ENCODE measurements at places on chromosomes 3 and 15.

DNA sequence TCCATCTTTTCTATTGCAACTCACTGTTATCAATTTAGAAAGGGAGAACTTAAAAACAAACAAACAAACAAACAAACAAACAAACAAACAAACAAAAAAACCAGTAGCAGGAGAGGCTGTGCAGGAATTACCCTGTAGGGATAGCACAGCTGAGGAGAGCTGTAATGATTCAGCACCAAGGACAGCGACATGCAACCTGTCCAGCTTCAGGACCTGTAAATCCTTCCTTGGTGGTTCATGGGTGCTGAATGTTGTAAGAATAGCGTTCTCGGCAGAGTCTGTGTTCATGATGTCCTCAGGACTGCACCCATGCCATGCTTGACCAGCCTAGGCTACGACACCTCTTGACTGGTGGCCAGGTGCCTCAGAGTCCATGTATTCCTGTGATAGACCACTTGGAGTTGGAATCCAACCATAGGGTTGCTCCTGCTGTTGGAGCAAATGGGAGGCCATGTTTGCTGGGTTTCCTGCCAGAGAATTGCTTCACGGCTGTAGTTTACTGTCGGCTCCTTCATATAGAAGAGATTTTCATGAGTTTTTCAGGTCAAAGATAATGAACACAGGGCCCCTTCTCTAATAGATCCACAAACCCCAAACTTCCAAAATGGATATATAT lies 65.9 kb downstream of the CACNA2D3 start:
- no peak for DNase-seq

DNA sequence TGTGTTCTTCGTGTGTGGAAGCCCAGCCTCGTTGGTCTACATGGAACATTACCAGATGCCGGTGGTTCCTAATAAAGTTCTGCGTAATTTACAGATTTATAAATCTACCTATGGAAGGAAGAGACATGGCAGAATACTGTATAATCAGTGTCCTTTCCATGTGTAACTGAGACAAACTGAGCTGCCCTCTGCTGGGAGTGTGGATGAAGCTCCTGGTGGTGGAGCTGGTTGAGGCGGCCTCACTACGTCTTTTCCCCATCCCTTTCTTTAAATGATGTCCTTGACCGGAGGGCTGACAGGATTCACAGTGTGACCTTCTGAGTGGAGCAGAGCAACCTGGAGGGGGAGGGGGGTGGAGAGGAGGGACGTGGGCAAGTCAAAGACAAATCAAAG lies 267.0 kb upstream of the CHRM5 start:
- no peak for DNase-seq

GRCh38 chr3:115113367-115113766 lies 33.7 kb downstream of the ZBTB20 start:
- no peak for DNase-seq

- no peak for DNase-seq
These were observed 46.0 kb downstream of the KLHL25 start for GRCh38 chr15:85748729-85749128.

DNA sequence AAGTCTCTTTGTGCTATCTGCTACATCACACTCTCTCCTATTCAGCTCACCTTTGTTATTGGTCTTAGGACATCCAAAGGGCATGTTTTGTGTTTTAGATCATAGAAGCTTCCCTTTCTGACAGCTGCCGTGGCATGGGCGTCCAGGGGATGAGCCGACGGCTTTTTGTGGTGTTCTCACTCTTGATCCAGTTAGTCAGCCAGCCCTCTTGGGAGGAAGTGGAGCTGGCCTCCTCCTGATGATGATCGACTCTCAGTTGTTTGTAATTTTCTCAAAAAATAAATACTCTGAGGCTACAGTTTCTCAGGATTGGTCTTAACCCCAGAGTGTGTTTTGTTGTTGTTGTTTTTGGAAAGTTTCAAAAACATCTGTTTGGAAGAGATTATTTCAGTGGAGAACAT lies 34.4 kb downstream of the BOC start:
- no peak for DNase-seq

DNA sequence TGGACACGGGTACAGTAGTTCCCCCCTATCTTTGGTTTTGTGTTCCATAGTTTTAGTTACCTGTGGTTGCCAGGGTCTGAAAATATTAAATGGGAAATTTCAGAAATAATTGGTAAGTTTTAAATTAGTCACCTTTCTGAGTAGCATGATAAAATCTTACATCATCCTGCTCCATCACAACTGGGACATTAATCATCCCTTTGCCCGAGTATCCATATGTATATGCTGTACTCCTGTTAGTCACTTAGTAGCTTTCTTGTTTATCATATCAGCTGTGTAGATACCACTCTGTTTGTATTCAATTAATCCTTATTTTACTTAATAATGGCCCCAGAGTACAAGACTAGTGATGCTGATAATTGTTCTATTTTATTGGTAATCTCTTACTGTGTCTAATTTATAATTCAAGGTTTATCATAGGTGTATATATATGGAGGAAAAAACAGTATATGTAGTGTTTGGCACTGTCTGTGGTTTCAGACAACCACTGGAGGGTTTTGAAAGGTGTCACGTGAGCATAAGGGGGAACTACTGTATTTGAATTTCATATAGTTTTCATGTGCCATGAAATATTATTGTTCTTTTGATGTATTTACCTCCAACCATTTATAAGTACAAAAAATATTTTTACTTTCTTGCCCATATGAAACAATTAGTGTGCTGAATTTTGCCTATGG lies 41.4 kb downstream of the CTDSPL2 start:
- no peak for DNase-seq

DNA sequence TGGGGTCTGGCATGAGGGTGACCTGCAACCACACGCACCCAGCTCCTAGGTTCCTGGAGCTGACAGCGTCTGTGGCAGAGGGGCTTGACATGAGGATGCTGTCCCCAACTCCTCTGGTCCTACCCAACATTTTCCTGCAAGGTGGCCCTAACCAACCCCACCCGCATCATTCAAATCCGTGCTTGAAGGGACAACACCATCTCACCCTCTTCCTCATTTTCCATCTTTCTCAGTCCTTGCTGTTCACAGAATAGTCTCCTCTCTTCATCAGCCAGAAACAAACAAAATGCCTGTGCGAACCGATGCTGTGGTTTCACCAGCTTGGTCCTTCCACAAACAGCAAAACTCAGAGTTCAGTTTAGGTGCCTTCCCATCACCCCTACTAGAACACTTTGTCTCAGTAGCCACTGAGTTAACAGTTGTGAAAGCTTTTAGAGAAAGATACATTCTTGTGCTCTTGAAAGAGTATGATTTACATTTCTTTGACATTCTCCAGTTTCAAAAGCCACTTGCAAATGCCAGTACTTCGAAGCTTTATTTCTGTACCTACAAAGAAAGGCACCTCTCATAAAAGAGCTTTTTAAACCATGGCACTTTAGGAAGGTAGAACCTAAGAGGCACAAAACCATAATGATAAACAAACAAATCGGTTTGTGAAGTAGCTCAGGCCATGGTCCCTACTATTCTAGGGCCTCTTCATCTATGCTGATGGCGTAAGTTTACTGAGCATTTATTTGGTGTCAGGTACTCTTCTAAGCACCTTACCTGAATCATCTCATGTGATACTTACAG lies 360.1 kb downstream of the SHQ1 start:
- no peak for DNase-seq

- no peak for DNase-seq
These were observed 87.1 kb upstream of the PLSCR4 start for GRCh38 chr3:146337991-146338390.

GRCh38 chr3:60720736-60721135 lies 530.5 kb downstream of the FHIT start:
- no peak for DNase-seq

DNA sequence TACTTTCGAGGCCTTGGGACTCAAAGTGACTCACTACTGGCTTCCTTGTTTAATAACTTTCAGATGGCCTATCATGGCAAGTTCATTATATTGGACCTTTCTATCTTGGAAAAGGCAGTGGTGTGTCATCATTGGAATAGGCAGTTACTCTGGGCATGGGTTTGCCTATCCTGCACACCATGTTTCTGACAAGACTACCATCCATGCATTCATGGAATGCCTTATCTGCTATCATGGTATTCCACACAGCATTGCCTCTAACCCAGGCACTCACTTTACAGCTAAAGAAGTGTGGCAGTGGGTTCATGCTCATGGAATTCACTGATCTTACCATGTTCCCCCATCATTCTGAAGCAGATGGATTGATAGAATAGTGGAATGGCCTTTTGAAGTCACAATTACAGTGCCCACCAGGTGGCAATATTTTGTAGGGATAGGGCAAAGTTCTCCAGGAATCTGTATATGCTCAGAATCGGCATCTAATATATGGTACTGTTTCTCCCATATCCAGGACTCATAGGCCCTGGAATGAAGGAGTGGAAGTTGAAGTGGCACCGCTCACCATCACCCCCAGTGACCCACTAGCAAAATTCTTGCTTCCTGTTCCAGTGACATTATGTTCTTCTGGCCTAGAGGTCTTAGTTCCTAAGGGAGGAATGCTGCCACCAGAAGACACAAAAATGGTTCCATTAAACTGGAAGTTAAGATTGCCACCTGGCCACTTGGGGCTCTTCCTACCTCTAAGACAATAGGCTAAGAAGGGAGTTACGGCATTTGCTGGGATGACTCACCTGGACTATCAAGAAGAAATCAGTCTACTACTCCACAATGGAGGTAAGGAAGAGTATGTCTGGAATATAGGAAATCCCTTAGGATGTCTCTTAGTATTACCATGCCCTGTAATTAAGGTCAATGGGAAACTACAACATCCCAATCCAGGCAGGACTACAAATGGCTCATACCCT lies 1161.4 kb downstream of the SI start:
- DNase-seq, result peak; percentile 17

DNA sequence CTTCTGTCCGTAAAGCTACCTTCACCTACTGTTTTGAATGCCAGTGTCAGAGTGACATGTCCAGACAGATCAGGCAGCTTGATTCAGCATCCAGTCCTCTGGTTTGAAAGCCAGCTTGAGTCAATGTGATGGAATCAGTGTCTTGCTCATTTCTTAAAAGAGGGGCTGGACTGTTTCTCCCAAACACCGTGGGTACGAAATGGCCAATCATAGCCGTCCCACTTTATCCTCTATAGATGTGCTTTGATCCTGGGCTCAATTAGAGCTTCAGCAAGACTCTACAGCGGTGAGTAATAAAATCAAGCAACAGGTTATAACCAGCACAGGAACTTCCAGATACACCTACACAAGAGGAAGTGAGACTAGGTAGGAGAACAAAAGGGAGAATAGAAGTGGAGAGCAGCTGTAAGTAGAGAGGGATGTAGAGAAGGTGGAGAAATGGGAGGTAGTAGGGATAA lies 17.0 kb upstream of the OR5K1 start:
- no peak for DNase-seq

DNA sequence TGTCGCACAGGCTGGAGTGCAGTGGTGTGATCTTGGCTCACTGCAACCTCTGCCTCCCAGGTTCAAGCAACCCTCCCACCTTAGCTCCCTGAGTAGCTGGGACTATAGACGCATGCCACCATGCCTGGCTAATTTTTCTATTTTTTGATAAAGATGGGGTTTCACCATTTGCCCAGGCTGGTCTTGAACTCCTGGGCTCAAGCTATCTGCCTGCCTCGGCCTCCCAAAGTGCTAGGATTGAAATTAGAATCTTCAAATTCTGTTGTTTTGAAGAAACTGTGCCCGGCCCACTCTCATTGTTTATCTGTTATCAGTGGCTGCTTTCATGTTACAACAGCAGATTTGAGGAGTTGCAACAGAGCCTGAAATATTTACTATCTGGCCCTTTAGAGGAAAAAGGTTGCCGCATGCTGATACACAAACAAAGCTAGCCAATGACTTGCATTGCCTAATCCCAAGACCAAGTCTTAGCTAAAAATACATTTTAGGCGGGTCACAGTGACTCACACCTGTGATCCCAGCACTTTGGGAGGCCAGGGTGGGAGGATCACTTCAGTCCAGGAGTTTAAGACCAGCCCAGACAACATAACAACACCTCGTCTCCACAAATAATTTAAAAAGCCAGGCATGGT lies 43.2 kb upstream of the PPP4R2 start:
- DNase-seq, result no peak

- no peak for DNase-seq
These were observed 89.0 kb downstream of the VGLL4 start for GRCh38 chr3:11554666-11555065.

DNA sequence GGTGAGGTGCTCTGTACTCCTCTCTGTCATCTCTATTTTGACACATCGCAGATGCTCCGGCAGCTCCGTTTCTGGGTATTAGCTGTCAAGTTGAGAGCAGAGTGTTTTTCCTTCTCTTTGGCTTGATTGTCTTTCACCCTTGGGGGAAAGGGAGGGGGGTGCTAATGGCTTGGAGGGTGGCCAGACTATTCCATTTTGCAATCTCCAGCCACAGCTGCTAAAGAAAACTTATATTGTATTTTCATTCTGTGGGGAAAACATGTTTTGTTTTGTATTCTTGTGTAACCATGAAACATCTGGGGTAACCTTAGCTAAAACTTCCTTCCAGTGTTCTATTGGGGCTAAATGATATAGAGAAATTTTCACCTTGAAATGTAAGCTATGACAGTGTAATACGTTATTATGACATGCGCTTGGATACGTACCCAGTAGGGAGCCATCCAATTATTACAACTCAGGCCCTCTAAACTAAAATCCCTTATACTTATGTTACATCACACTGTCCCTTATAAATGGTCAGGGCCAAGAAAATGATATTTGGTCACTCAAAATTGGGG lies 14.0 kb upstream of the LARP6 start:
- no peak for DNase-seq

- DNase-seq, result no peak
These were observed 2.2 kb downstream of the MAPK6 start for GRCh38 chr15:52021128-52021671.

- DNase-seq, result no peak
These were observed 77.6 kb downstream of the ST8SIA2 start for GRCh38 chr15:92471288-92471687.

DNA sequence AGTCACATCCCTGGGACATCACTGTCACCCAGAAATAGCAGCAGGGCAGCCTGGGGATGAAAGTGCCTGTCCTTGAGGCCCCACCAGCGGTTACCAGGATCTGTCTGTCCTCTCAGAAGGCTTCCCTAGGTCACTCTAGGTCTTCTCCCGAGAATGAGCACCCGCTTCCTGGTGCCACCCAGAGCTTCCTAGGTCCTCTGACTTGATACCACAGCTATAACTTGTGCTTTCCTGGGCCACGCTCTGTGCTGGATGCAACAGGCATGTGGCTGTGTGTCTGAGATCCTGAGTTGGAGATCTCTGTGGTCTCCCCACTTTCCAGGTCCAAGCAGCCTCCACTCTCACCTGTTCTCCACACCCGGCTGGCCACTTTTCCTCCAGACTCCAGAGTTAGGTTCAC lies 25.8 kb downstream of the ARNT2 start:
- no peak for DNase-seq
